Suprapubic skin (tissue), 4 donors: ENCODE measurements at places on chromosomes 1 and 21.

- no peak for DNase-seq
Observed at GRCh38 chr1:241171991-241172390, 185.0 kb downstream of the RGS7 start.

DNA sequence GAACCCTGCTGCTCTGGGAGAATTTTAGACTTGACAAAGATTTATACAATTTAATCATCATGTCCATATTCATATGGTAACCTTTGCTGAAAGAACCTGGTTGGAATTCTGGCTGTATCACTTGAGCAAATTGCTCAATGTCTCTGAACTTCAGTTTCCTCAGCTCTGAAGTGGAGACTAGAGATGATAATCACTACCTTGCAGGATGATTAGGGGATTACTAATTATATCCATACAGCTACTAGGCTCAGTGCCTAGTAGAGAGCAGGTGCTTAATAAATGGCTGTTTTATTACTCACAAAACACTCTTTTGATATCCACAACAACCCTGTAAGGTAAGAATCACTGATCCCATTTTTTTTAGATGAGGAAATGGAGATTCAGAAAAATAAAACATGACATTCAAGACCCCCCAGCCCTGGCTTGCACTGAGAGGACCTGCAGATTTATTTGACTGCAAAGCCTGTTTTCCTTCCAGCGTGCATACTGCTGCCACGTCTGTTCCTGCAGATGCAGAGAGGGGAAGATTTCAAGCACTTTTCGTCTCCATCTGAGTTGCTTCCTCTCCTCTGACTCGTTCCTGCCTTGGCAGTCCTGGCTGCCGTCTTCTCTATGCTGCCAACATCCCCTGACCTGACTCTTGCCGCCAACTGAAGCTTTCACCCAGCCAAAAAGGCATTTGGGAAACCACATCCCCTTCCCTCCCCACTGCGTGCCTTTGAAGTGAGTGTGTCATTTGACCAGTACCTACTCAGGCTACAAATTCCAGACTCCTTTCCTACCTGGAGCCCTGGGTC is 203.0 kb downstream of the PLPP3 start:
- peak; percentile 75 for DNase-seq

DNA sequence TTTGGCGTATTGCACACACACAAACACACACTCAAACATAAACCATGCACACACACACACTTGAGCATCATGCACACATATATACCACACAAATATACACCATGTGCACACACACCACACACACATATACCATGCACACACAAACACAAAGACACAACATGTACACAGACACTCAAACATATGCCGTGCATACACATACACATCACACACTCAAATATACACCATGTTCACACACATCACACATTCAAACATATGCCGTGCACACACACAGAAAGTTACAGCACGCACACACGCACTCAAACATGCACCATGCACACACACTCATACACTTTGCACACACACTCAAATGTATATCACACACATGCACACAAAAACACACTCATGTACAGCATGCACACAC is 361.5 kb downstream of the CAMTA1 start:
- no peak for DNase-seq

- no peak for DNase-seq
Observed at GRCh38 chr1:9068981-9069325, 482 bp downstream of the SLC2A5 start.

DNA sequence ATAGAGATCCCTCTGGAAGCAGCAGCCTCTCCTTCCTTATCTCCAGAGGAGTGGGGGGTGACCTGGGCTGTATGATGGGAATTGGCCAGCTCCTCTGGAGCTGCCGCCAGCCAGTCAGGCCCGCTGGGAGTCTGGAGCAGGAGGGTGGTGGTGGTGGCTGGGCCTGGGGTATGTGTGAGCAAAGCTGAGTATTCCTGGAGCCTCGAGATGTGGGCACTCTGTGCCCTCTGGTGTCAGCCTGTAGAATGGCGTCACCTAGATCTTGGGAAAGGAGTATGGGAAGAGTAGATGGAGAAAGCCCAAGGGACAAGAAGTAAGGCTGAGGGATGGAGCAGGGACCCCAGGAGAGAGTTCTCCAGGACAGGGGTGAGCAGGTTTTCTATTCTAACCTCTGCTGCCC is 16.0 kb downstream of the VANGL2 start:
- DNase-seq: no peak

DNA sequence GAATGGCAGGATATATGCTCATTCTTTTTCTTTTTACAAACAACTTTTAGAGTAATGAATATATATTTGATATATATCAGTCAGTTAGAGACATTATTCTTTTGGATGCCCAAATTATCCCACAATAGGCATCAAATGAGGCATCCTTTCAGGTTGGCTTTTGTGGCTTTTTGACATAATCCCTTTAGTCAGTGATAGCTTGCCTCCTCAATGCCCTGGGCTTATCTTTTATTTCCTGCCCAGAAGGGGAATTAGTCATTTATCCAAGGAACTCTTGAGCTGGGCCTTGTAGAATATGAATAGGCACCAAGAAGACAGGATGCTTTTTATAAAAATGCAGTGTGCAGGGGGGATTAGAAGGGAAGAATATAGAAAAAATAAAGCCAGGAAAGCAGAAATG is 22.2 kb downstream of the EPHX4 start:
- no peak for DNase-seq

DNA sequence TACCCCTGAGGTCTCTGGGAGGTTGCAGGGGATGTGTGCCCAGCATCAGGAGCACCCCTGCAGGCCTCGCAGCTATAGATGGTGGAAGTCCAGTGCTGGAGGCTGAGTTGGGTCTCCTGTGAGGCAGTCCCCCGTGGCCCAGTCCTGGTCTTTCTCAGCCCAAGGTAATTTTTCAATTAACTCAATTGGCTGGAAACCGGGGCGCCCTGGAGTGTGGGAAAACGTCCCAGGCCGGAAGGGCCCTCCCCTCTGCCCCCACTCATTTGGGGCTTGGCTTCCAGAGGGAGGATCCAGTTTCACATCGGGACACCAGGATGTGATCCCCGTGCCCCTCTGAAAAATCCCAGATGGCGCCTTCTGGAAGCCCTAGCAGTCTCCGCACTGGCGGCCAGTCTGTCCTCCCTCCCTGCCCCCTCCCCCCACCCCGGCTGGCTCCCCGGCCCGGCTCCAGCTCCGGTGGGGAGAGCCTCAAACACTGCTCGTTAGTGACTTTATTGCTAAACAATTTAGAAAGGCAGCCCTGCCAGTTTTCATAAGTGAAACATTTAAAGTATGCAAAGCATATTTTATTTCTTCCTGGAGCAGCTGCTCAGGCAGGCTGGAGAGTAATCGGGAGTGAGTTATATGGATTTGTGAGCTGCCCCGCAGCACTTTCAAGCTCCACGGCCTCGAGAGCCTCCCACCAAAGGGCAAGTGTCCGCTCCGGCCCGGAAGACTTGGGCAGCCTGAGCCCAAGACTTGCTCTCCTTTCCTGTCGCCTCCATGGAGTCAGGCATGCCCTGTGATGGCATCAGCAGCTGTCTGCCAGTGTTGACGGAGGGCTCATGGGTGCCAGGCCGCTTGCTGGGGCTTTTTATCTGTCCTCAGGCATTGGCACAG is 208.2 kb upstream of the TMEM51 start:
- DNase-seq: no peak

GRCh38 chr21:35932232-35932911 is 128.0 kb downstream of the SETD4 start:
- no peak for DNase-seq

GRCh38 chr1:204152310-204153044 is 633 bp upstream of the ETNK2 start:
- no peak for DNase-seq

DNA sequence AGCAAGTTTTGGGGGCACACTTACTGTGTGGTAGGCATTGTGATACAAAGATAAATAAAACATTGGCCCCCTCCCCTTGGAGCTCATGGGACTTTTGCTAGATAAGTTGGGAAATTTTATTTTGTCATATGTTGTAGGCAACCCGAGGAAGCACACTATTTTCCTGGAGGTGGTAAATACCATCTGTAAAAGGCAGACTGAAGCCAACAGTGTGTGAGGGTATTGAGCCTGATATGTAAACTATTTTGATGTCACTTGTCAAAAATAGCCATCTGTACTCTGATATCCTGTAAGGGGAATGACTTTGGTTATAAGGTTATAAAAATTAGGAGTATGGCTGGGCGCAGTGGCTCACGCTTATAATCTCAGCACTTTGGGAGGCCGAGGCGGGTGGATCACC is 30.6 kb downstream of the VANGL2 start:
- DNase-seq: no peak

GRCh38 chr1:36762174-36762573 is 272.1 kb downstream of the GRIK3 start:
- DNase-seq: no peak

- DNase-seq: no peak
Observed at GRCh38 chr1:62809788-62810187, 25.9 kb downstream of the ATG4C start.

- no peak for DNase-seq
Observed at GRCh38 chr1:204885288-204885711, 14.6 kb downstream of the NFASC start.

GRCh38 chr1:175373786-175374623 is 181.4 kb upstream of the KIAA0040 start:
- DNase-seq: no peak

- no peak for DNase-seq
Observed at GRCh38 chr1:69710484-69711189, 142.9 kb downstream of the LRRC7 start.

- no peak for DNase-seq
Observed at GRCh38 chr1:112548547-112548946, 39.8 kb downstream of the WNT2B start.

GRCh38 chr1:58717979-58718378 is 18.1 kb upstream of the MYSM1 start:
- DNase-seq: no peak

- no peak for DNase-seq
Observed at GRCh38 chr1:4489486-4489885, 164.9 kb upstream of the AJAP1 start.

DNA sequence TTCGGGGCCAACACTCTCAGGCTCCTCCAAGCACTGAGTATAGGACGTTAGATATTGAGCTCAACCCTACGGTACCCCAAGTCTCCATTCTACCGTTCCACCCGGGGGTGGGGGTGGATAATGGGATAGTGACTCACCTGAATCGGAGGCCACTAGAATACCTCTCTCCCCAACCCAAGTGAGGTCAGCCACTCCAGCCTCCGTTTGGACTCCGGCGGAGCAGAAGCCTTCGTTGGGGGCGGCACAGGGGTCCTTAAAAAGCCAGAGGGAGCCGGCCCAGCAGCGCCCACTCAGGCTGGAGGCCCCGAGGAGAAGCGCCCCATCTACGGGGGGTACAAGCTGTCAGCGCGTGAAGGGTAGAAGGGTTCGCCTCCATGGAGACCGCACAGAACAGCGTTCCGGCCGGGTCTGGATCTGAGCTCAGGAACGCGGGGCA is 556 bp downstream of the WDR77 start:
- DNase-seq: no peak

GRCh38 chr1:94591823-94592570 is 50.4 kb upstream of the F3 start:
- DNase-seq: no peak

- DNase-seq: no peak
Observed at GRCh38 chr1:212430416-212430815, 2.3 kb upstream of the NENF start.

DNA sequence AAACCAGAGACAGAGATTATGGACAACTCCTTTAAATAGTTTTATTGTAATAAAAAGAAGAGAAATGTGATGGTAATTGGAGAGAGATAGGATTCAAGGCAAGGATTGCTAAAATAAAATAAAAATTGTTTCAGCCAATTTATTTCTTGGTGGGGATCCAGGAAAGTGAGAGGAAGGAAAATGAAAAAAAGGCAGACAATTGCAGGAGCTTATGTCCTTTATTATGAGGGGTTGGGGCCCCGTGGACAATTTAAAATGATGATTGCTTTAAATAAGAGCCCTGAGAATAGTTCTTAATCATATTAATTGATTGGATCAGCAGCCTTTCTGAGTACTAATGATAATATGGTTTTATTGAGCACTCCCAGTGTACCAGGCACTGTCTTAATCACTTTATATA is 40.2 kb downstream of the RGS2 start:
- DNase-seq: no peak

DNA sequence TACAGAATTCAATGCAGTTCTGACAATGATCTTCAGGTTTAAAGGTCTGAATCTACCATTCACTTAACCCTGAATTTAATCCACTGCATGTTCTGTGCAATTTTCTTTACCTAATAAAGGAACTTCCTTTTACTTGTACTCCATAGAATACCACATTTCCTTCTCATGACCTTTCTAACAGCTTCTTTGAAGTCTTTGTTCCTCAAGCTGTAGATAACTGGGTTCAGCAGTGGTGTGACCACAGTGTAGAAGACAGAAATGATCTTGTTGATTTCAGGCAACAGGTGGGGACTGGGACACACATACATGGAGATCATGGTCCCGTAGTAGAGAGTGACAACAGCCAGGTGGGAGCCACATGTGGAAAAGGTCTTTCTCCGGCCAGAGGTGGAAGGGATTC is 878 bp downstream of the OR11L1 start:
- DNase-seq: no peak

- no peak for DNase-seq
Observed at GRCh38 chr1:169119405-169119804, 12.9 kb downstream of the ATP1B1 start.

- DNase-seq: no peak
Observed at GRCh38 chr21:21188513-21189195, 190.4 kb downstream of the NCAM2 start.

- DNase-seq: no peak
Observed at GRCh38 chr1:64097859-64098258, 105.6 kb upstream of the UBE2U start.

DNA sequence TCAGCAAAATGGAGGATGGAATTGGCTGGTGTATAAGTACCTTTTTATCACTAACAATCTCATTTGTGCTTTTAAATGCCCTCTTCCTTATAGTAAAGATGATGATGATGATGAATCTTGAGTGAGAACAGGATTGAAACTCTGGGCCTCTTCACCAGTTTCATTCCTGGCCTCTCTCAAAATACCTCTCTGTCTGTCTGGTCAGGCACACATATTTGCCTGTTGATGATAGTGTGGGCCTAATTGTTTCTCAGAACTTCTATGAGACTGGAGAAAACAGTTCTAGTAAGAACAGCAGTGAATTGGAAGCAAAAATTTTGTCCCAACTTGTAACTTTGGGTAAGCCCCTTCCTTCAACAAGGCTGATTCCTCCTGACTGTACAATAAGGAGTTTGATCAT is 94.4 kb upstream of the RGS4 start:
- no peak for DNase-seq
